ENCODE measurements at places on chromosomes 5 and 9. TPM values are rescaled to one million over a fixed set of nuclear protein-coding genes. Genes with fewer than 3 reads are reported as not detected.

- DNase-seq = no peak
Observed at GRCh38 chr9:35811381-35812024, 559 bp downstream of the SPAG8 start.

- DNase-seq = no peak
Observed at GRCh38 chr5:174759091-174759490, 34.7 kb downstream of the MSX2 start.

GRCh38 chr9:19479874-19480273 is 71.1 kb downstream of the ACER2 start:
- no peak for DNase-seq

DNA sequence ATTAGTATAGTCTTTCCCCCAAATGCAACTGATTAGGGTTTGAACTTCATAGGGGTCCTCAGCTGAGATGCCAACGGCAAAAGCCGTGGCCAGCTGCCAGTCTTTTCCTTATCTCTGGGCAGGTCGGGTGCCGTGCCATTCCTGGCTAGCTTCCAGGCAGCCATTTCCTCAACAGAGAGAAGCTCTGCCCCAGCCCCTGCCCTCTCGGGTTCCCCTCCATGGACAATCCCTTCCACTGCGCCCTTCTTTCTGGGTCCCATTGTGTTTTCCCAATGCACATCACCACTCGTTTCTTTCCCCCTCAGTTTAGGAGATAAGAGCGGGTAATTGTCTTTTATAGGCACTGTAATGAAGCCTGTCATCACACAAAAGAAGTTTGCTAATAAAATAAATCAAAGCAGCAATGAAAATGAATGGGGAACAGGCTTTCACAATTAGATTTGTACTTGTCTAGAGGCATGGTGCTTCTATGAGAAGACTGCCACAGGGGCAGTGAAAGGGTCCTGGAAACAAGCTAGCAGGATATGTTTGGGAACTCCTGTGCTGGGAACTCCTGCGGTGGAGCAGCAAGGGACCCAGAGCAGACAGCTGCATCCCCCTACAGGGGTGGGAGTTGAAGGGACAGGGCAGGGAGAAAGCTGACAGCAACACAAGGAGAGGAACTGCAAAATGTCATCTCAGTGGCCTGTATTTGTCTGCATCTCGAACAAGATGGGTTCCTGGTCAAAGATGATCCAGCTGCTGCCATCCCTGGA is 48.0 kb upstream of the SAP30L start:
- DNase-seq = no peak

DNA sequence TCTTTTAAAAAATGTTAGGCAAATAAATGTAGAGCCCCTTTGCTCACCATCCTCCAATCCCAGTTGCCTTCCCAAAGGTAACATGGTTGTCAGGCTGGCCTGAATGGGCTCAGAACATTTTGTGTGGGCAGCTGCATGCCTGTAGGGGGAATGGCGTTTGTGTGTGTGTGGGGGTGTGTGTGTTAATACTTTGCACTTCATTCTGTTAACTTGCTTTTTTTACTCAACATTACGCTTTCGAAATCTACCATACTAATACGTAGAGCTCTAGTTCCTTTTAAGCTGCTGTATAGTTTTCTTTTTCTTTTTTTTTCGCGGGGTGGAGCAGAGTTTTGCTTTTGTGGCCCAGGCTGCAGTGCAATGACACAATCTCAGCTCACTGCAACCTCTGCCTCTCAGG is 14.0 kb downstream of the MYOZ3 start:
- DNase-seq = no peak

GRCh38 chr5:74649421-74649973 is 9.0 kb upstream of the ENC1 start:
- no peak for DNase-seq

DNA sequence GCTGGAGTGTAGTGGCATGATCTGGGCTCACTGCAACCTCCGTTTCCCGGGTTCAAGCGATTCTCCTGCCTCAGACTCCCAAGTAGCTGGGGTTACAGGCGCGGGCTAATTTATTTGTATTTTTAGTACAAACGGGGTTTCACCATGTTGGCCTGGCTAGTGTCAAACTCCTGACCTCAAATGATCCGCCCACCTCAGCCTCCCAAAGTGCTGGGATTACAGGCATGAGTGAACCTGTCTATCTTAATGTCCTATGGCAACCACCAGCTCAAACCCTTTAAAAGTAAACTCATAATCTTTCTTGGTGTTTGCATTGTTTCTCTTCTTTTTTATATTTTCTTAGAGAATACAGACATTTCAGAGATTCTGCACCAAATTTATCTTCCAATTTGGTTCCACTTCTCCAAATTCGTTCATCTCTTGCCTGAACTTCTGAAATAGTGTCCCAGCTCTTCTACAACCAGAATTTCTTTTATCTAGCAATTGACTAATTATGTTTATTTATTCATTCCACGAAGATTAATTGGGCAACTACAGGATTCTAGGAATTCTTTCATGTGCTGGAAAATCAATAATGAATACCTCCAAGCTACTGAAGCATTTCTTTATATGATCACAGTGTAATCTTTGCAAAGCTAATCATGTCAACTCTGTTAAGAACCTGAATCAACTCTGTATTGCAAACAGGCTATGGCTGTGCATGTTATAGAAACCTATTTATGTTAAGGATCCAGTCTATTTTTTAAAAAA is 60.0 kb upstream of the TYRP1 start:
- DNase-seq = no peak

GRCh38 chr5:24633715-24634325 is 11.0 kb downstream of the CDH10 start:
- no peak for DNase-seq

- no peak for DNase-seq
Observed at GRCh38 chr5:95934207-95934804, 27.3 kb downstream of the ELL2 start.

DNA sequence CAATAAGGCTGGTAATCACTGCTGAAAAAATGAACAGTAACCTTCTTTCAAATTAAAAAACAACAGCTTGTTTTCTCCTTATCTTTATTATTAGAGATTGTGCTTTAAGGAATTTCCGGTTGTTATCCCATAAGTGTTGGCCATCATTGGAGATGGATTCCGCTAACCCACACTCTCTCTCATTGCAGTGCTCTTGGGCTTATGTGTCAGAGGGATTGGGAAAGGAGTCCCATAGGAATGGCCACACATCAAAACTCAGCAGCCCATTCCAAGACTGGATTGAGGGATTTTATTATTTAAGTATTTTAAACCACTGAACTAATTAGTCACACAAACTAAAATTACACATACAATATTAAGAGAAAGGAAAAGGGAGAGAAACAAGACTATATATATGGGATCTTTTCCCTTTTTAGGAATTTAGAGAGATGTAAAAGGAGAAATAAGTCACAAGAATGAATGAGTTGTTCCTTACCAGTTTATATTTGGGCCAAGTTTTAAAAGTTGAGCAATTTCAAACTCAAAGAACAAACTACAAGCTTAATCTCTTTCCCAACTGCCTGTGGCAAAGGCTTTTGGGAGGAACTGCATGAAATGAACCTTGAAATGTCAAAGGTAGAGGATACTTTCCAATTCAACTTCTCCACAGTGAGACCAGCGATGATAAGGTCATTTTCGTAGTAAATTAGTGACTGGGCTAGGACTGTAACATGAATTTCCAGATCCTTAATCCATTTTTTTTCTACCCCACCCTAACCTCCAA is 2.4 kb downstream of the SPINK6 start:
- no peak for DNase-seq

GRCh38 chr5:170563824-170564567 is 60.2 kb downstream of the KCNIP1 start:
- no peak for DNase-seq

Gene RABEPK
- 28.1 TPM for total RNA-seq

Gene LMX1B
- not detected for total RNA-seq

Gene ISL1
- total RNA-seq = not detected

Gene CORO2A
- 11.0 TPM for total RNA-seq
